ENCODE measurements at places on chromosomes 2 and 18.

GRCh38 chr18:41265047-41265446, 690.0 kb upstream of the PIK3C3 start:
- DNase-seq: no peak

DNA sequence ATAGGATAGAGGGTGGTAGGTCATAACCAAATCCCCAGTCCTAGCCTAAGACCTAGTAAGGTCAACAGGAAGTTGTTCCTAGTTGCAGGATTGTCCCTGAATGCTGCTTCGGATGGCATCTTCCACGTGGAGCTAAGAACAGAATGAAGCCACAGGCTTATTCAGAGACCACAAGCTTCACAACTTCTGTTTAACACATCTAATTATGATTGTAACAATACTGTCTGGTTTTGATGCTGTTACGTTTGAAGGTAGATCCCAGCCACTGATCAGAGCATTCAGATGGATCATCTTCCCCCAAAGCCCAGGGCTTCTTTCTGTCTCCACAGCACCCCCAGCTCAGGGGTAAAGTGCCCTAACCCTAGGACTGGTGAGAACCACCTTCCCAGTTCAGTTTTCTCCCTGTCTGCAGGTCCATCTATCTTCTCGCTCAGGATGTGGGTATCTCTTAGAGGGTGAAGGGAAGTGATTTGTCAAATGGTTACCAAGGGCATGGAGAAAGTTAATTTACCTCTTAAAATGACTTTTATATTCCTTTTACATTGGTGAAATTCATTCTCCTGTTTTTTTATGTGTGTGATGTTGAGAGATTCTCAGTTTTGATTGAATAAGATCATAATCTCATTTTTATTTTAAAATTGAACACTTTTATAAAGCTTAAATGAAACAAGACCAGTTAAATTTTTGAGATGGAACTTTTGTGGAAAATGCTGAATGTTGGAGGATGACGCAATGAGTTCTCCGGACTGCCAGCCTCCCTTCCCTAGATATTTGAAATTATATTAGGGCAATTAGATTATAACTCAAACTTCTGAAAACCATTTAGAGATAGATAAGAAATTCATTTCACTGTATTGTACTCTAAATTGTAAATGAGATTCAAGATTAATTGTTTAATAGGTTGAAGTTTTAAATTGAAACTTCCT, 66.5 kb downstream of the RHBDD1 start:
- no peak for DNase-seq

DNA sequence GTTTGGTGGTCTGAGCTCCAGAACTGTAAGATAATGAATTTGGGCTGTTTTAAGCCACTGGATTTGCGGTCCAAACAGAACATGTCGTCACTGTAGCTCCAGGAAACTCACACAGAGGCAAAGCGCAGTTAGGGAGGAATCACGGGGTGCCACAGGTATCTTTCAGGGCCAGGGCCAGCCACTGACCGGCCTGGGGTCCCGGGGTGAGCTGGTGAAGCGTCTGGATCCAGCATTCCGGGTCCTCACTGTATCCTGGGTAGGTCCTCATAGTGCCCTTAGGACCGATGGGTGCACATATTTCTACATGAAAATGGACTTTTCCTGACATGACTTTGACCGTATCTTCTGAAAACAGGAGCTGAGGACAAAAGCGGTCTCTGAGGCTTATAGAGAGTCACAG, 196.0 kb upstream of the HDAC4 start:
- DNase-seq: no peak

- DNase-seq: no peak
Observed at GRCh38 chr2:26986576-26986975, 16.1 kb downstream of the MAPRE3 start.

DNA sequence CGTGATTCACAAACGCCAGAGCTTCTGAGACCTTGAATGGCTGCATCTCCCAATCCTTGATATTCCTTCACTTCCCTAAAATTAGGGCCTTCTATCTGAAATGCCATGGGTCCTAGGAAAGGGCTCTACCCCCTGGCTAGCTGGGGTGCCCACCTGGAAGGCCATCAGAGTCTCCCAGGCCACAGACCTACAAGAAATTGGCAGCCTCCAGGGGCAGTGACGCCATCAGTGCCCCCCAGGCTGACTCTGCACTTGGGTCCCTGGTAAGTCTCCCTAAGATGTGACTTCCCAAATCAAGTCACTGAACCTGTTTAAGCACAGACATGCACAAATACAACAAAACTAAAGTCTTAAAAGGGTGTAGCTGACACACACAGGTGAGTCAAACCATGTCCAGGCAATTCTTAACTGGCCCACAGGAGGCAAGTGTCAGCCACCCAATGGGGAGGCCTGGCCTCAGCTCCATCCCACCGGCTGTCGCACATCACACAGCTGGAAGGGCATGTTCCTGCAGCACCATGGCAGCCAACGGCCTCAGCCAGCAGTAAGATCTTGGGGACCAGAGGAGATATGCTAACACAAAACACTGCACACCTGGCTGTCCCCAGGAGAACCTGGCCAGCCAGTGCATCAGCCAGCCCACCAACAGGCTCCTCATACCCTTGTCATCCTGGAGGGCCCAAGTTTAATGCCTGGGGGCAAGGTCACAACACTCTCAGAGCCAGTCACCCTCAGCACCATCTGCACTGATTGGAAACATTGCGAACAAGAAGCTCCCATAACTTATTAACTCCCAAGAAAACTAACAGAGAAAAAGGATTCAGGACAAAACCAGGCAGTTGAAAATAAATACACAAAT, 5.2 kb downstream of the PARD6G start:
- DNase-seq: no peak

GRCh38 chr2:161947406-161947805, 126.6 kb downstream of the DPP4 start:
- DNase-seq: no peak

DNA sequence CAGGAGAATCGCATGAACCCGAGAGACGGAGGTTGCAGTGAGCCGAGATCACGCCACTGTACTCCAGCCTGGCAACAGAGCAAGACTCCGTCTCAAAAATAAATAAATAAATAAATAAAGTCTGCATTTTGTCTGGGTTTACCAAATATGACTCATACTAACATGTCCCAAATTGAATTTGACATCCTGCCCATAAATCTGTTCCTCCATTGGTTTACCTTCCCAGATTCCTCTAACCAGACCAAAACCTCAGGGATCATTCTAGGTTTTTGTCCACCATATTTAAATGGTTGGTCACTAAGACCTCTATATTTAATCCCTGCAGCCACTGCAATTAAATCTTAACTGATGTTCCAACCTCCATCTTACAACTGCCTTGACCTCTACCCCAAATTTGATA, 150.9 kb downstream of the ATAD2B start:
- DNase-seq: no peak

Data from common myeloid progenitor, CD34-positive (primary cell).